A549 treated with CORT108297 at 1 μM for 4 hours (cell line): ENCODE measurements at places on chromosomes 5 and 9. TPM values are rescaled to one million over a fixed set of nuclear protein-coding genes. Genes with fewer than 3 reads are reported as not detected.

Gene TMEM252
- not detected in 5 replicates for total RNA-seq

Gene PRDM9
- total RNA-seq = not detected in 5 replicates

Gene BTNL3
- not detected in 5 replicates for total RNA-seq

Gene SPATA31C1
- total RNA-seq = not detected in 5 replicates

Gene LIFR
- 4.4 to 6.5 TPM (median 6.2 TPM) in 5 replicates for total RNA-seq

Gene ARID3C
- total RNA-seq = 0.15 to 0.25 TPM (median 0.24 TPM) in 4 of 5 replicates, not detected in the other

Gene SPAG8
- total RNA-seq = 0.44 to 0.64 TPM (median 0.58 TPM) in 5 replicates

Gene AMBP
- total RNA-seq = 7.2 to 10.1 TPM (median 7.7 TPM) in 5 replicates

Gene C5orf47
- total RNA-seq = 0.05 TPM in 1 of 5 replicates, not detected in the others

Gene PAM
- total RNA-seq = 20.2 to 31.6 TPM (median 22.9 TPM) in 5 replicates

Gene PSAT1
- 168 to 192 TPM (median 177 TPM) in 5 replicates for total RNA-seq

Gene CEMIP2
- 62.4 to 98.1 TPM (median 66.2 TPM) in 5 replicates for total RNA-seq

Gene PCDHA1
- 0.10 to 0.27 TPM (median 0.19 TPM) in 5 replicates for total RNA-seq

Gene RLN2
- total RNA-seq = 0.18 to 0.34 TPM (median 0.20 TPM) in 3 of 5 replicates, not detected in the others

Gene DMRT3
- not detected in 5 replicates for total RNA-seq

Gene EIF4EBP3
- total RNA-seq = 0.44 to 2.1 TPM (median 1.7 TPM) in 5 replicates

Gene ANGPTL2
- total RNA-seq = 0.04 TPM in 1 of 5 replicates, not detected in the others

Gene DNLZ
- 23.1 to 42.9 TPM (median 37.2 TPM) in 5 replicates for total RNA-seq

Gene CCIN
- 0.05 TPM in 1 of 5 replicates, not detected in the others for total RNA-seq

Gene SLC6A3
- total RNA-seq = 0.05 to 0.09 TPM (median 0.07 TPM) in 5 replicates

Gene EGFL7
- total RNA-seq = 37.0 to 63.6 TPM (median 60.7 TPM) in 5 replicates

Gene P4HA2
- total RNA-seq = 37.2 to 50.0 TPM (median 44.5 TPM) in 5 replicates

Gene DMRTA1
- total RNA-seq = 0.73 to 1.1 TPM (median 0.93 TPM) in 5 replicates

Gene RELL2
- total RNA-seq = 2.9 to 5.2 TPM (median 4.9 TPM) in 5 replicates

Gene NXNL2
- 0.31 to 1.5 TPM (median 0.71 TPM) in 5 replicates for total RNA-seq
